Right ventricle myocardium superior (tissue), 1 donor: ENCODE measurements at places on chromosomes 1 and 21. TPM values are rescaled to one million over a fixed set of nuclear protein-coding genes. Genes with fewer than 3 reads are reported as not detected.
A peak's percentile ranks its signal among the peaks of the same experiment; 100 is the strongest.

Gene UBL4B
- total RNA-seq = not detected

- no peak for DNase-seq
These were observed 2.0 kb downstream of the EPHB2 start for GRCh38 chr1:22712502-22713271.

DNA sequence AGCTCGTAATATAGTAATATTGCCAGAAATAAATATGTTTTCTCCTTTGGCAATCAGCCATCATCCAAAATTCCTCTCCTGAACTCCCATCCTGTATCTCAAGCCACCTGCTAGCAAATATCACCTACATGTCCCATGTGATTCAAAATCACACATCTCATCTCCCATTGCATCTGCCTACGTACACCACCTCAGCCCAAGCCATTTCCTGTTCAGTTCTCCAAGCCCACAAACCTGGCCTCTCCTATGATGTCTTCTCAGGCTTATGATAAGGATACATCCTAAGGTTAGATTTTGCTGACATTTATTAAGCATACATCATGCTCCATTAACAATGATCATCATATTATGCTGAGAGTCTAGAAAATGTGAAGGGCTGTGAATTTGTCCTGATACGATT, 31.9 kb upstream of the DEGS1 start:
- no peak for DNase-seq

Gene C4BPB
- total RNA-seq = 0.46 TPM

- no peak for DNase-seq
These were observed 66.3 kb downstream of the RABGAP1L start for GRCh38 chr1:174225499-174226204.

DNA sequence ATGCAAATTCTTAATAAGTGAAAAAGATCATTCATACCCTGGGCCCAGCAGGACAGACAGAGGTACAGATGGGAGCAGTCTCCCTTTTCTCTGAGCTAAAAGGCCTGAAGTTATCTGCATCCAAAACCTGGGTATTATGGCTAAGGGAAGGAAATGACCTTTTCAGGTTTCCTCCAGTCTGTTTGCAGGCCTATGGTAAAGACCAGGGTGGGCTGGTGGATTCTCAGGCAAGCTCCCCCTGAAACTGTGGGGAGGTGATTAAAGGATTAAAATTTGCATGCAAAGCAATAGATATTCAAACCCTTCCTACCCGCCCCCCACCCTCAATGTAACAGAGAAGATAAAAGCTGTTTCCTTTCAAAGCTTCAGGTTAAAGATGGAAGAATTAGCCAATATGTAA, 471.8 kb upstream of the RUNX1 start:
- DNase-seq = no peak

Gene KRTAP10-11
- not detected for total RNA-seq

- DNase-seq = no peak
These were observed 677.8 kb downstream of the USP25 start for GRCh38 chr21:16407403-16408240.

- DNase-seq = no peak
These were observed 273.9 kb upstream of the FMN2 start for GRCh38 chr1:239817801-239818200.

GRCh38 chr1:85323770-85324169, 47.3 kb upstream of the BCL10 start:
- no peak for DNase-seq

DNA sequence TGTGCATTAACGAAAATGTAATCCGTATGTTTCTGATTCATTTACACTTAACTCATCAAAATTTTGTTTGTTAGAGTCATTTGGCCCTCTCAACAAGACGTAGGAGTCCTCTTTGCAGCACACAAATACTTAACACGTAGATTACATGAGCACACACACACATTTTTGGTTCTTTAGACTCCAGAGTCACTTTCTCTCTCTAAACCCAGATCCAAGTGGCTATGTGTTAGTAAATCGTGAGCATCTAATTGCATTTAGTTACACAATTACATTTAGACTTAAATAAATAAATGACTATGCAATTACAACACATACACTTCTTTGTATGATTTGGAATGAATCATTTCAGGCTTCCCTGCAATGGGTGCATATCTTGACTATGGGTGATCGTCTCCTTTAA, 109.0 kb upstream of the GREM2 start:
- no peak for DNase-seq

GRCh38 chr21:31752967-31753366, 21.0 kb upstream of the SCAF4 start:
- no peak for DNase-seq

DNA sequence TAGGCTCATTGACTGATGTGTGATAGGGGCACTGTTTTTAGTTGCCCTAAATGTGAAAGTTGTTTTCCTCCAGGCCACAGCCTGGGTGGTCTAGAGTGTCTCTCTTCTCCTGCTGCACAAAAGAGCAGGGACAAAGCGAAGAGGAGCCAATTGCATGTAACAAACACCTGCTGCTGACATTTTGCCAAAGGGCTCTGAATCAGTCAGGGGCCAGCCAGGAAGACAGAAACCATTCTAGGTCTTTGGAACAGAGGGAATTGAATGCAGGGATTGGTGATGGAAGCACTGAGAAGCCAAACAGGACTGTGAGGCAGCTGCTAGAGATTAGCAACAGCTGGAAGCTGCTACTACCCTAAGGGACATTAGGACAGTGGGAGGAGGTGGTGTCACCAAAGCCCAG, 185.3 kb upstream of the POU3F1 start:
- no peak for DNase-seq

Gene SH2D1B
- 0.16 TPM for total RNA-seq

Gene CR1L
- total RNA-seq = not detected

Gene C1orf146
- total RNA-seq = not detected

- no peak for DNase-seq
These were observed 7.5 kb upstream of the HSD11B1 start for GRCh38 chr1:209697126-209697525.

GRCh38 chr1:163163881-163164582, 38.7 kb downstream of the RGS5 start:
- DNase-seq = no peak

DNA sequence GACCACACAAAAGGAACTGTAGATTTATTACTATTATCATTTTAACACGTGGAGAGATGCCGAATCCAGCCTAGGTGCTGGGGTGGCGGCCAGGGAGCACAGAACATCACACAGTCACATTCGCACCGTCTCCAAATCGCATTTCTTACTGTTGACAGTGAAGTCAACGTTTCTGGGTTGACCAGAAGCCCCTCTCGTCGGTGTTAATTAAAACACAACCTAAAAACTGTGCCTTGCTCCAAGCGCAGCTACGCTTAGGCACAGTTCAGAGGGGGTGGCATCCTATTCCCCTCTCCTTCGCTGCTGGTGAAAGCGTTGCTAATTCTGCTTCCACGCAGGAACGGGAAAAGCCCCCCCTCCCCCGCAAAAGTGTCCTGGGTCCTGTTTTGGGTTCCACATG, 4.1 kb downstream of the RIPK4 start:
- DNase-seq = no peak

DNA sequence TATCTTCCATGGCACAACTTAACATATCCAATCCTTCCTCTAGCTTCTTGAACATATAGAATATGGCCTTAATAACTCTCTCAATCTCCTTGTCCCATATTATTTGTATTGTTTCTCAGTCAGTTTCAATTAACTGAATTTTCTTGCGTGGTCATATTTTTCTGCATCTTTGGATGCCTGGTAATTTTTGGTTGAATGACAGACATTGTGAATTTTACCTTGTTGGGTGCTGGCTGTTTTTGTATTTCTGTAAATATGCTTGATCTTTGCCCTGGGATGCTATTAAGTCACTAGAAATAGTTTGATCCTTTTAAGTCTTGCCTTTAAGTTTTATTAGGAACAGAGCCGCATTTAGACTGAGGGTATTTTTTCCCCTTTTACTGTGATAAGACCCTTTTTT, 5.9 kb downstream of the SAMD13 start:
- DNase-seq = no peak

Gene RHEX
- 0.86 TPM for total RNA-seq

GRCh38 chr1:12309783-12310742, 80.2 kb downstream of the VPS13D start:
- DNase-seq = no peak

Gene DLGAP3
- total RNA-seq = 0.08 TPM

Gene OR6P1
- total RNA-seq = not detected

DNA sequence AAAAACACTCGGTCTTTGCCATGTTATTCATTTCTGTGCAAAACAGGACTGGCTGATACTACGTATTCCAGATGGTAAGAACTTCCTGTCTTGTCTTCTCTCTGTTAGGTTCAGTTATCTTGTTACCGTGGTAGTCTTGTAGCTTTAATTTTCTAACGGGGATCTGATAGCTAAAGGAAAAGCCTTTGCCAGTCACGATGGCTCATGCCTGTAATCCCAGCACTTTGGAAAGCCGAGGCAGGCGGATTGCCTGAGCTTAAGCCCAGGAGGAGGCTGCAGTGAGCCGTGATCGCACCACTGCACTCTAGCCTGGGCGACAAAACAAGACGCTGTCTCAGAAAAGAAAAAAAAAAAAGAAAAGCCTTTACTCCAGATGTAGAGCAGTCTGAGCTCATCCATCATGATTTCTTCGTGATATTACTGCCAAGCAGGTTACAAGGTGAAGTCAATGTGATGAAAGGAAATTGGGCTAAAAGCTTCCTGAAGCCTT, 11.1 kb upstream of the MSTO1 start:
- peak; percentile 41 for DNase-seq

DNA sequence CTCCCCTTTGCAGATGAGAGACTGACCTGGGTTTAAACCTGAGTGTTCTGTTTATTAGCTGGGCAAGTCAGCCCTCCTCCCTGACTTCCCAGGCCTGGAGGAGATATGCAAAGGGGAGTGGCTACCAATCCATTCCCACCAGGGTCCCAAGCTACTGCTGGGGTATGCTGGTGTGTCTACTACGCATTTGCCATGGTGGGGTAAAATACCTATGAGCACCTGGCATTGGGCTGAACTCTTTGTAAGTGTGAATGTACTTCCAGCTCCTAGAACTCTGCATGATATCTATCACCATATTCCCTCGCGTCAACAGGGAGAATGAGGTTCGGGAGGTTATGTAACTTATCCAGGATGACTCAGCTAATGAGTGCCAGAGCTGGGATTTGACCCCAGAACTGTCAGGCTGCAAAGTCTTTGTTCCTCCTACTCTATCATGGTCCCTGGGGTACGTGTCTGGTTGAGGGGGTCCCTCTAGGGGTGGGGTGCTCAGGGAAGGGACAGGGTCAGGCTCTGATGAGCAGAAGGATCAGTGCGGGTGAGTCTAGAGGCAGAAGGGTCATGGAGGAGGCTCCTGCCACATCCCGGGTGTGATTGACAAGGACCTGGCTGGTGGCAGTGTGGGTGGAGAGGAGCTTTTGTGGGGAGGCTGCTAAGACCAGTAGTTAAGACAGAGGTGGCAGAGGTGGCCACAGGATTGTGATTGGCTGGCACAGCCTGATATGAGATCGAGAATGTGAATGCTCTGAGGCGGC, 16.7 kb downstream of the AMPD2 start:
- DNase-seq = no peak

Gene RNU1-2
- total RNA-seq = 9,391 TPM

GRCh38 chr1:1926346-1926811, 7.3 kb upstream of the TMEM52 start:
- peak; percentile 13 for DNase-seq

- DNase-seq = no peak
These were observed 4.5 kb downstream of the GUCA2B start for GRCh38 chr1:42157667-42158066.

Gene TNFSF18
- not detected for total RNA-seq

DNA sequence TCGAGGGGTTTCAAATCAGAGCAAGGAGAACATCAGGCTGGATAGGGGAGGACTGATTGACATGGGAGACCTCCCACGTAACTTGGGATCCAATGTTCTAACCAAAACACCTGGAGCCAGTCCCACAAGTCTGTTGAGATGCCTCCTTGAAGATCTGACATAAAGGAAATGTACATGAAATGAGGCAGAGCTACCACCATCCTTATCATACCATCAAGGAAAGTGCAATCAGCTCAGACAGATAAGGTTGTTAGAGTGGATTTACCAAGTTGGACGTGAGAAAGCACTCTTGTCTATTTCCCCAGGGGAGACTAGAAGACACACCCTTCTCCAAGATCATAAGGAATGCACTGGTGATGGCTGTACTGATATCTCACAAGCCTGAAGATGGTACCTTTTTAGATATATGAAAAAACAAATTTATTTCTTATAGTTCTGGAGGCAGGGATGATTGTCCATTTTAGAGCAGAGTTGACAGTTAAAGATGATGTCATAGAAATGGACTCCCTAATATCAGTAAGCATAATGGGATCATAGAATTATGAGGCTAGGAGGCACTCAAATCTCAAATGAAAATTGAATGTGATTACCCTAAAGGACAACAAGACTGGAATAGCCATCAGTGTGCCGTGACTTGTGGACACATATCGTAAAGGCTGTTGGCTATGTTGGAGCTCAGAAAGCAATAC, 129.1 kb upstream of the RAB4A start:
- DNase-seq = no peak

DNA sequence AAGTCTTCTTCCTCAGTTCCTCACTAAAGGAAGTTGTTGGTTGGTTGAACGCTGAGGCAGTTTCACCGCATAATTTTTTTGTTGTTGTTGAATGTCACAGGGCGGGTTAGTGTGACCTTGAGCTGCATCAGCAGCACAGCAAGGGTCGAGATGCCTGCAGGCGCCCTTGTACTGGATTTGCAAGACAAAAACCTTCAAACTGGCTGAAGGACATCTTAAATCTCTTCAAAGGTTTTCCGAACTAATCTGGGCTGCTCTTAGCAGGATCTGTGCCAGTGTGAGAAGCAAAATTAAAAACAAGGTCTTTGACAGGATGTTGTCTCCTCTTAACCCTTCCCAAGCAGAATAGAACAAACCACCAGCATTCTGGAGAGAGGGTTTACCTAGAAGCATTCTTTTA, 59.4 kb downstream of the NRIP1 start:
- no peak for DNase-seq

DNA sequence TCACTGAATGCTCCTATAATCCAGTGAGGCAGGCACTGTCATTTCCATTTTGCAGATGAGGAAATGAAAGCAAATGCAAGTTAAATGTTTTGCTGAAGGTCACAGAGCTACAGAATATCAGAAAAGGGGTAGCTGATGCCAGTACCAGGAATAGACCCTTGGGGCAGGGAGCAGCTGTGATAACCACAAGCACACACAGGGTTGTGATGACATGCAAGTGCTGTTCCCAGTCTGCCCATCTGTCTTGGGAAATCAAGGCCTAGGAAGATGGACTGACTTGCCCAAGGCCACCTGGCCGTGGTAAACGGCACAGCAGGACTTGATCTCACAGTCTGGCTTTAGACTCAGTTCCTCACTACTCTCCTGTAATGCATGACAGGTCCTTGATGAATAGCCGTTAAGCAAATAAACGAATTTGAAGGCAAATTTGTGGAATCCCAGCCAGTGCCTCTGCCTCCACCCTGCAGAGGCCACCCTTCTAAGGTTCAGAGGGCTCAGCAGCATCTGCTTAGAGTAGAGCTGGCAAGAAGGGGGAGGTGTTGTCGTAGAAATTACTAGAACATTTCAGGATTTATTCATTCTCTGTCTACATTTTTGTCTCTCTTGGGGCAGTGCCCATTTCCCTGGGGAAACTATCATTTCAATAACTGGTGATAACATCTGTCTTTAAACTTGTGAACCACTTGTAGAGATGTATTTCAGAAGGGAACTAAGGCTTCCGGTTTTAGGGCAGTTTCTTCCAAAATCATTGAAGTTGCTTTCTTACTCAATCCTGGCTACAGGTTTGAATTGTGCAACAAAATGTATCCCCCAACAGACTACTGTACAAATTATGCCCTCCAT, 53.2 kb upstream of the MRPS6 start:
- no peak for DNase-seq

Gene LEMD1
- total RNA-seq = not detected

Gene AKT3
- total RNA-seq = 20.6 TPM

GRCh38 chr1:66613187-66613586, 79.2 kb downstream of the SGIP1 start:
- DNase-seq = no peak
